ENCODE measurements at places on chromosomes 4 and X.
A peak's percentile ranks its signal among the peaks of the same experiment; 100 is the strongest.

DNA sequence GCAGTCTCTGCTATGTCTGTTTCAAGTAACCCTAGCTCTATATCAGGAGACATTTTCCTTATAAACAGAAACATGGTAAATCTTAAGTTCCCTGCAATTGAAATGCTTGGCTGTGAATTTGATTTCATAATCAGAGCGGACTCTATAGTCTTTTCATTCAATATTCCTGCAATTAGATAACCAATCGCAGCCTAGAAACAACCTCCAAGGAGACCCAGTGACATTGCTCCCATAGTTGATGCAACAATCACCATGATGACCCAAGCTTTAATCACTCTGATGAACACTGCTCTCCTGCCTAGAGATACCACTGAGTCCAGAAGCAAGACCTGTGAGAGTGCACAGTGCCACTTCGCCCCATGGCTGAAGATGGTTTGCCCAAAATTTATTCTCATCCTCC lies at the start of gene CABS1:
TSS of gene CABS1 (plus strand) at position 301 of the 400 bp plus-strand sequence. CDS start at position 360, 59 bp downstream.
- no peak for DNase-seq

GRCh38 chr4:13546941-13547484 lies 2.7 kb upstream of the NKX3-2 start:
- DNase-seq, result no peak

DNA sequence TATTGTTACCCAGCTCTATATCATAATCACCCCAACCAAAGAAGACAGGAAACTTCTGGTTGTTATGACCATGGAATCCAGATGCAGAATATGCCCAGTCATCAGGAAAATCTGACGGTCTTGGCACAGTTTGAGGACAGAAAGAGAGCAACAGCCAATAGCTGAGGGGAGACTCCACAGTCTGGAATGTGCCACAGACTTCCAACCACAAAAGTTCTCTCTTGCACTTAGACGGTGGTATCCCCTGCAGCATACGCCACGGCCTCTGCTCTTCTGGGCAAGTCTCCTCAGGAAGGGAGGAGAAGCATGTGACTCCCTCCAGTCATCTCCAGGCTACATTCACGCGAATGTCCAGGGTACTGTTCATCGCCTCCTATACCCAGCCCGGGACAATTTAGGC lies 18.4 kb downstream of the ZNF827 start:
- no peak for DNase-seq

DNA sequence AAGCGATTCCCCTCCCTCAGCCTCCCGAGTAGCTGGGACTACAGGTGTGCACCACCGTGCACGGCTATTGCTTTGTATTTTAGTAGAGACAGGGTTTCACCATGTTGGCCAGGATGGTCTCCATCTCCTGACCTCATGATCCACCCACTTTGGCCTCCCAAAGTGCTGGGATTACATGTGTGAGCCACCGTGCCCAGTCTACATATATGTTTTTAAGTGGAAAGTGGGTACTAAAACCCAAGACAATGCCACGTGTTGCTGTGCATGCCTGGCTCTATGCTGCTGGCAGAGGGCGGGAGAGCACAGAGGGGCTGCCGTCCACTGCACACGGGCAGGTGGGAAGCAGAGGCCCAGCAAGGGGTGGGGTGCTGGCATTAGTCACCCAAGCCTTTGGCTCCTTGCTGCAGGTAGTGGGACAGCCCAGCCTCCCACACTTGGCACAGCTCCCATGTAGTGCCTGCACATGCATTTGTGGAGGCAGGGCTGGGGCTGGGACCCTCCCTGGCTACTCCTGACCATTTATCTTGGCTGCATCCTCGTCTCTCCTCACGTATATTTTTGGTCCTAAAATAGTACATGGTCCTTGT lies 3.5 kb downstream of the EMD start:
- no peak for DNase-seq

- DNase-seq, result no peak
These were observed 97.3 kb downstream of the COL25A1 start for GRCh38 chr4:109205186-109205585.

DNA sequence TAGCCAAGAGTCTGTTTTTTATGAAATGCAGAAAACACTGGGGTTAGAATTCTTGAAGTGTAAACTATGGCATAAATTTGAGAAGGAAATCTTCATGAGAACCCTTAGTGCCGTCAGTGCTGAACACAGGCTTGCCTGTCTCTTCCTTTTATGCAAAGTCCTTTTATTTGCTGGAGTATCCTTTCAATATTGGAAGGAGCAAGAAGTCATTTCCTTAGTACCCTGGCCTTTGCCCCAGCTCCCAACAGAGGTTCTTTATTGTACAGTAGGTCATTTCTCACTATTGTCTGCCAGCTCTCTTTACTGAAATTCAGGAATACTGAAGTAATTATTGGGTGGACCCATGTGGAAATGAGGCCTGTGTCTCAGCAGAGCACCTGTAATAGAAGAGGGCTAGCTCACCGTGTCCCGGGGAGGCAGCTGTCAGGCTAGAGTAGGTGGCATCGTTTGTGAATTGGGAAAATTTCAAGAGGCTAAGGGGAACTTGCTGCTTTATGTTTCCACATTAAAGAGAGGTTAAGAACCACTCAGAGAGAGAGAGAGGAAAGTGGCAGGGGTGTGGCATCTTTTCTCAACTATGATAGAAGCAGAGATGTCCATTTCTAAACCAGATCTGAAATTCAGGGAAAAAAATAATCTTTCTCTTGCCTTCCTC lies 8.7 kb downstream of the FHDC1 start:
- no peak for DNase-seq

DNA sequence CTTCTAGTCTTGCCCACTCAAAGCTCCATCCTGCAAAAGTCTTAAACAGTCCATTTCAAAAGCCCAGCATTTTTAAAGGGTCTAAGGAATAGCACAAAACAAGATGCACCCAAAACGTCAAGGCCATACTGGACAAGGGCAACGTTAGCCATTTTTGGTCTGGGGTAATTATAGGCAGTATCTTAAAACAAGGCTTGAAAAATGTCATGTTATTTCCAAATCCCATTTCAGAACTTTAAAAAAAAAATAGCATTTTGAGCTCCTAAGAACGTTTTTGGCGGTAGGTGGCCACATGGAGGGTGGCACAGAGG lies 584 bp upstream of the TMEM165 start:
- no peak for DNase-seq

DNA sequence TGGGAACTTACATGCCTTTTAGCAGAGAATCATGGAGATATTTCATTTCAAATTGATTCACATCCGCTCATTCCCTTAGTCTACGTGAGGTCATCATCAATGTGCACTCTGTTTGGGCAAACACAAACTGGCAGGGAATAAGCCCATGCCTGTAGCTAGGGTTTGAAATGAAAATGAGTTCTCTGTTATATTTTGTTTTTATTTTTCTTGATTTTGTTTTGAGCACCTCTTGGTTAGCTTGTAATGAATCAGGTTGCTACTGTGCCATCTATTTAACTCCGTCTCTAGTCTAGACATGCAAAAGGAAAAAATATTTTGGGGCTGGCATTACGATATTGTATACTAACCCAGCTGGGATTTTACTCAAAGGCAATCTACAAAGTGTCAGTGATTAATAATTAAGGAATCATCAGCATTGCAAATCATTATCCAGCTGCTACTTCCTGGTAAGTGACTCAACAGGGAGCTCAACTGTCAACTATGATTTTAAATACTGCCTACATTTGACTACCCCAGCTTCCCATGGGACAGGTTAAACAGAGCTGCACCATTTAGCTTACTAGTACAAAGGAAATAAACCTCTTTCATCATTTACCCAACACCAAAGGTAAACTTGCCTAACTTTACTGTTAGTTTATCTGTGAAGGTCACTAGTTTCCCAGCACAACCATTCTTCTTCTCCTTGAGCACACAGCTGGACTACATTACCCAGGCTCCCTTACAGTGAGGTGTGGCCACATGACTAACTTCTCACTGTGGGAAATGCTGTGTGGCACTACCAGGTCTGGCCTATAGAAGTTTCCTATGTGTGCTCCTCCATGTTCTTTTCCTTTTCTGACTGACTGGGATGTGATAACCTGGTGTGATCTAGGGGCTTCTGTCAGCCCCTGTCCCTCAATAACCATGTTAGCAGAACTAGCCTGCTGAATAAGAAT lies 21.2 kb upstream of the TRPC5OS start:
- no peak for DNase-seq

DNA sequence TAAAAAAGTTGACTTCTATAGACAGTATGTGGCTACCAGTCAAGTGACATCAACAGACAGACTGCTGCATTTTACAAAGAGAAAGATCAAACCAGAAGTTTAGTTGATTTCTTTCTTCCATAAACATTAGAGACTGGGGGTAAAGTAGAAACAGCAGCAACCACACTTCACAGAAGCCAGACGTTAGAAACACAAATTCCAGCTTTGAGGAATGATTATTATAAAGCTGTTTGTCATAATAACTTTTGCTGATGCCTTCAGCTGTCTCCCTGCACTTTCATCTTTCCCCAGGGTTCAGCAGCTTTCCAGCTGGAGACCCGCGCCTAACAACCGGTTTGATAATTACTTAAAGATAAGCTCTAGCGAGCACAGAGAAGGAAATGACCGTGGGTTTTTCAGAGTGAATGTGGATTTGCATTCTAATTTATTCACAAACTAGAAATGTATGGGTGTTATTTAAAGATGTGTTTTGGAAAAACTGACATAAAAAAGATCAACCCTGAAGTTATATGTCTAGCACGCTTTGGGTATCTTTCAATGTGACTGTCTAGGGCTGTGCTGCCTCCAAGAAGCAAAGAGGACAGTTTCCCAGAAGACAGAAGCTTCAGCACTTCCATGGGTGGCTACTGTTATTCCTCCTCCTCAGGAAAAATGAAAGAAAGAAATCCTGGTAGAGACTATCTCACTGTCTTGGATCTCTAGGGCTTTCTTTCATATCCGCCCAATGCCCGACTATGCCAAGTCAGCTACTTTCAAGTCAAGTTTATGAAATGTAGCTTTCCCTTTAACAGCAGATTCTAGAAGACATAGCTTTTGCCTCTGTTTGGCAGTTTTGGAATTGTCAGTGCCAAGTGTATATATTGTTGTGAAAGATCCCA lies 15.0 kb upstream of the ENAM start:
- no peak for DNase-seq

DNA sequence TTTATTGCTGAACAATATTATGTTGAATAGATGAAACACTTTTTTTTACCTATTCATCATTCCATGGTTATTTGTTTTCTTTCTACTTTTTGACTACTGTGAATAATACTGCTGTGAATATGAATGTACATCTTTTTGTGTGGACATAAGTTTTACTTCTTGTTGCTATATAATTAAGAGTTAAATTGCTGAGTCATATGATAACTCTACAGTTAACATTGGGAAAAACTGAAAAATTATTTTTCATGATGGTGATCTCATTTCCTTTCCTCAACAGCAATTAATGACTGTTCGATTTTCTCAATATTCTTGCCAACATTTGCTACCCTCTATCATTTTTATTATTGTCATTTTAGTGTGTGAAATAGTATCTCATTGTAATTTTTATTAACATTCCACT lies 106.9 kb upstream of the TECRL start:
- DNase-seq, result no peak

GRCh38 chr4:47930971-47931804 lies 16.8 kb upstream of the NFXL1 start:
- DNase-seq, result no peak

DNA sequence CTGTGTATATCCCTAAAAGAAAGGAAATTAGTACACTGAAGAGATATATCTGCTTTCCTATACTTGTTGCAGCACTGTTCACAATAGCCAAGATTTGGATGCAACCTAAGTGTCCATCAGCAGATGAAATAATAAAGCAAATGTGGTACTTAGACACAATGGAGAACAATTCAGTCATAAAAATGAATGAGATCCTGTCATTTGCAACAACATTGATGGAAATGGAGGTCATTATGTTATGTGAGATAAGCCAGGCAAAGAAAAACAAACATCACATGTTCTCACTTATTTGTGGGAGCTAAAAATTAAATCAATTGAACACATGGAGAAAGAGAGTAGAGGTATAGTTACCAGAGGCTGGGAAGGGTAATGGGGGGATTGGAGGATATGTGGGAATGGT lies 611.9 kb downstream of the STPG2 start:
- DNase-seq, result no peak

- DNase-seq, result no peak
These were observed 973 bp downstream of the ADAMTS3 start for GRCh38 chr4:72567821-72568675.

DNA sequence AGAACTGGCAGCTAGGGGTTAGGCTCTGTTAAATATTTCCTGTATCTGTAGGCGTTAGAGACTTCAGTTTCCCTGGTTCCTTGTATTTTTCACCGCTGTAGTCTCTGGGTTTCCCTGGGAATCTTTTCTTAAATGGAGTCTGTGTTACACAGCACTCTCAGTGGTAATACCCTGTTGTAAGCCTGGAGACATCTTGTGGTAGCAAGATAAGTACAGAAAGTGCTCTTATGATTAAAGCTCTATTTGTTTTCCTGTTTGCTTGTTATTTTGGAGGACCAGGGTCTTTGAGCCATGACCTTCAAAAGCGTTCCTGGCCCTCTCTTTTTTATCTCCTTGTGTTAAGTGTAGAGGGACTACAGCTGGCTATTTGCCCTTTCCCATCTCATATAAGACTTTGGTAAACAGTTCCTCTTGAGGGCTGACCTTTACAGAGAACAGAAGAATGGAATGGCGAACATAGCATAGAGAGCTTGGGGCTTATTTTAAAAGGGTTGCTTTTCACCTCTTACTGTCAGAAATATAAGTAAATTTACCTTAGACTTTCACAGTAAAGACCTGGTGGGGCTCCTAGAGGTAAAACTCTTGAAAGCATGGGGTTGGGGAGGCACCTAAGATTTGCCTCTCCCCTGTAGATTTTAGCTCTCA lies 782.5 kb downstream of the FAT4 start:
- no peak for DNase-seq

DNA sequence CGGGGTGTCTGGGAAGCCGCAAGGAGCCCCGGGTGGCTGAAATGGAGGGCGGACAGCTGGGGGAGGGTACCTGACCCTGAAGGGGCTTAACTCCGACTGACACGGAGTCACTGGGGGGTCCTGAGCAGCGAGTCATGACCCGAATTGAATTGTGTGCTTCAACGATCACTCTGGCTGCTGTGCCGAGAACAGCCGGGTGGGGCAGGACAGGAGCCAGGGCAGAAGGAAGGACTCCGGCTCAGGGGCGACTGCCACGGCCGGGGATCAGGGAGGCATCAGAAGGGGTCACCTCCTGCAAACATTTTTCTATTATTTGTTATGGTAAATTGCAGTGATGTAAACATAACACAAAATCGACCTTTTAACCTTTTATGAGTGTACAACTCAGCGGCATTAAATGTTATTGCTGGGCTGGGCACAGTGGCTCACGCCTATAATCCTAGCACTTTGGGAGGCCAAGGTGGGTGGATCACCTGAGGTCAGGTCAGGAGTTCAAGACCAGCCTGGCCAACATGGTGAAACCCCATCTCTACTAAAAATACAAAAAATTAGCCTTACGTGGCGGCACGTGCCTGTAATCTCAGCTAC lies 21.6 kb downstream of the ZFYVE28 start:
- DNase-seq, result no peak

- DNase-seq, result no peak
These were observed 181.7 kb upstream of the EDNRA start for GRCh38 chr4:147299205-147299604.

GRCh38 chrX:83185010-83185409 lies 323.1 kb upstream of the POU3F4 start:
- no peak for DNase-seq

DNA sequence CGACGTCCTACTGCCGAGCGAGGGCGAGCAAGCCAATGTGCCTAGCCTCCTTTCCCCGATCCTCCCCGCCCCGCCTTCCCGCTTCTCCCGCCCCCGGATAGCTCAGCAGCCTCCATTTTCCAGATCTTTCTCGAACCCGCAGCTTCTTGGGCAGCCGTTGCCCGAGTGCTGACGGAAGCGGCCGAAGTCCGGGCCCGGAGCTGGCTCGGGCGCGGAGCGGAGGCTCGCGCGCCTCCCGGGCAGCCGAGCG lies 172 bp upstream of the HSPA4L start:
- DNase-seq, result no peak

- peak; percentile 3 for DNase-seq
These were observed 63.8 kb upstream of the ATOH1 start for GRCh38 chr4:93764639-93765246.

Data from CD4-positive, alpha-beta T cell treated with Interleukin-15 for 4 hours (primary cell).